GM18507 (cell line): ENCODE measurements at places on chromosomes 5 and 9.

GRCh38 chr9:77016526-77017504, 2.6 kb upstream of the FOXB2 start:
- no peak for DNase-seq

DNA sequence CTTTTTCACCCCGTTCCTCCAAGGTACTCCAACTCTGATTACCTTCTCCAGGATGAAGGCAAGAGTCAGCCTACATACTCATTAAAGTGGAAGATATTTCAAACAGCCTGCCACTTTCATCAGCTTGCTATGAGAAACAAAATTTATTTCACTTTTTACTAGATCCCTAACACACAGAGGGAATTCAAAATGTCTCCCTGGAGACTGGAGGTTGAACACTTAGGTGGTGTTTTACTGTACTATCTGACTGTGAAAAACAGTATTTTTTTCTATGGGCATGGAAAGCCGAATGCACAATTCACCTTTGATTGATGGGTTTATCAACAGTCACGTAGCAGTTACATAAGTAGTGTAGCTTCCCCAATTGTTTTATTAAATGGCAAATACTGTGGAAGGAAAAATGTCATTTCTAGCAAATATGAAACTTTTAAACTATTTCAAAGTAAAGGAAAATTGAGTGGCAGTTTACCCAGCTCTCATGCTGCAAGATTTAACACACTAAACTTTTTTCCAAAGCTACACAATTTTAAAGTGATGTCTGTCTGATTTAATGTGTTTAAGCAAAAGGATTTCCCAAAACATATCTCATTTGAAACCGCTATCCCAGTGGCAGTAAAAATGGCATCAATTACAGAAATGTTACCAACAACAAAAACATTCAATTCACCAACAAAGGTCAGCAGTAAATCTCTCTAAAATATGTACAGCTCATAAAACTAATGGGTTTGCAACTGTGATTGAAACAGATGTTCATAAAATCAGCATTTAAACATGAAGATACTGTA, 125.0 kb upstream of the TLE4 start:
- DNase-seq = no peak

- no peak for DNase-seq
Observed at GRCh38 chr5:7930011-7930410, 61.1 kb downstream of the MTRR start.

DNA sequence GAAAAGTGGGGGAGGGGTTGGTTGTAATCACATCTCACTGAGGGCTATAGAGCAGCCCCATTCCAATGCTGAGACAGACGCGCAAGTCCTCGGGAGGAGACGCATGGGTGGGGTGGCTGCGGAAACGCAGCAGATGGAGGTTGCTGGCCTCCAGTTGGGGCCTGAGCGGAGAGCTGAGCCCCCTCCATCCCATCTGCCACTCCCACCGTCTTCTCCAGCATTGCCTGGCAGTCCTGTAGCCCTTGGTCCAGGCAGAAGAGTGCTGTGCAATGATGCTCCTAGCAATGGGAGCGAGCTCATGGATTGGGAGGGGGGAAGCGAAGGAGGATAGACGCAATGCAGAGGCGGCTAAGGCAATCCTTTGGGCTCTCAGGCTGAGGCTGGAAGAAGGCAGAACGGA, 79.4 kb upstream of the GLRA1 start:
- DNase-seq = no peak

- DNase-seq = no peak
Observed at GRCh38 chr9:120980951-120981350, 54.4 kb upstream of the TRAF1 start.

DNA sequence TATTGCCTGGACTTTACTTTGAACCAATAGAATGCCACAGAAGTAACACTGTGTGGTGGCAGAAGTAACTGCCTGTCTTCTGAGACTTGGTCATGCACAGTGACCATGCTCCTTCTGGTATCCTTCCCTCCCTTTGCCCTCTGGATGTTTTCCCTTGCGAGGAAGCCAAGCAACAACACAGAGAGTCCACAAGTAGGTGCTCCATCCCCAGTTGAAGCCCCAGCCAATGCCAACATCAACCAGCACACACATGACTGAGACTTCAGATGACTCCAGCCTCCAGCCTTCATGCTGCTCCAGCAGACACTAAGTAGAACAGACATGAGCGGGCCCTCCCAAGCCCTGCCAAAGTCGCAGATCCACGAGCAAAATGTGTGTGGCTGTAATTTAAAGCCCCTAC, 129.6 kb downstream of the EPB41L4A start:
- no peak for DNase-seq

DNA sequence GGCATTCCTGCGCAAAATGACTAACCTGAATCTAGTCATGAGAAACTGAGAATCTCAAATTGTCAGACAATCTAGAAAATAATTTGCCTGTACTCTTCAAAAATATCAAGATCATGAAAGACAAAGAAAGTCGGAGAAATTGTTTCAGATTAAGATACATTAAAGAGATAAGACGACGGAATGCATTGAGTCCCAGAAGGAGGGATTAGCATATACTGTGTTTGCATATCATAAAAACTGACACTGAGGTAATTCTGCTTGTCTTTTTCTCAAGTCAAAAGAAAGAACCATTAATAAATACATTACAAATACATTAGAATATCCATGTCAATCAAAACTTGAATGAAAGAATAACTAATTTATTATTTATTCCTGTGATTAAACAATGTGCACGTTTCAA, 88.4 kb downstream of the CDH12 start:
- no peak for DNase-seq

DNA sequence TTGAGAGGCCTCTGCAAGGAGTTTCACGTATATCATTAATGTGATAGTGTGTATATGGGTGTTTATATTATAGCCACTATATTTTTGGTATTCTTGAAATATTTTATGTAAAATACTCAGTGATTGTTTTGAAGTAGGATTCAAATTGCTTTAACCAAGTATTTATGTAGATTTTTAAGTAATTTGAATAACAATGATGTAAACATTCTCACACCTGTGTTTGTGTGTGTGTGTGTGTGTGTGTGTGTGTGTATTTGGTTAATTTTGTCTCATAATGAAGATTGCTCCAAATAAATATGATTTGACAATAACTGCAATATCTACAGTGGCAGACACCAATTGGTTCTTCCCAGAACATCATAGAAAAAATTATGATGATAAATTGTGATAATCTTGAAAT, 293.4 kb downstream of the CD180 start:
- no peak for DNase-seq

DNA sequence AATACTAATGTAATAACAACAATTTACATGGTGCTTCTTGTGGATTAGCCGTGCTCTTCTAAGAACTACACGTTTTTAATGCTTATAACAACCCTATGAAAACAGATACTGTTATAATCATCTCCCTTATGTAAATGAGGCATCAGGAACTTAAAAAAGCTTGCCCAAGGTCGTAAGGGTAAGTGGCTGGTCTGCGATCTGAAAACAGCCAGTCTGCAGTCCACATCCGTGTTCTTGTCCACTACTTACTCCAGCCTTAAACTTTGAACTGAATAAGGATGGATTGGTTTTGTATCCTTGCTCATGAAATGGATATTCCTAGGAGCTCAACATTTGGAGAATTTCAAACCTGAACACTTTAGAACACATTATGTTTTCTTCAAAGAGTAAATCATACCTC, 26.7 kb downstream of the PAM start:
- DNase-seq = no peak

DNA sequence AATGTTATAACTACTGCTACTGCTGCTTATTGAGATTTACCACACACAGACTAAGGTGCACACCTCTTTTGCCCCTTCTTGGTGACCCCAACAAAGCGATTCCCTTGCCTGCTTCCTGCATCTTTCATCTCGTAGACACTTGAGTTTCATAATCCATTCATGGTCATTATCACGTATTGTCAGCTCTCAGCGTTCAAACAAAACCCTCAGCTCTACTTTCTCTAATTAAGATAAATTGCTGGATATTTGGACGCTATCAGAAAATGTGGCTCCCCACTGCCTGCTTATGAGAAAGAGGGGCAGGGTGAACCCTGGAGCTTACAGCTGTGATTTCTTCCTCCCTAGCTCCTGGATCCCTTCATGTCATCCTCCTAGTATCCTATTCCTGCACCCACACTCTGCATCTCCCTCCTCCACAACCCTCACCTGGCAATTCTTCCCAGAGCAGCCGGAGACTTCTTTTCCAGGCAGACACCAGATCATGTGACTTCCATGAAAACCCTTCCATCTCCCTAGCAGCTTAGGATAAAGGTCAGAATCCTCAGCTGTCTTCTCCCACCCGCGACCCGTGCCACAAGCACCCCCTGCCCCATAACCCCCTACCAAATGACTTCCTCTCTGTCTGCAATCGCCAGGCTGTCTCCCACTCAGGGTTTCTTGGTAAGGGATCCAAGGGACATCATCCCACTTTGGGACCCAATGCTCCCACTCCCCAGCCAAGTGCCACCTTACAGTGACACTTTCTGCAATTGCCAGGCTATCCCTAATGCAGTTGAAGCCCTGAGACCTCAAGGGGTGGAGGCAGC, 146.5 kb downstream of the NSG2 start:
- no peak for DNase-seq

DNA sequence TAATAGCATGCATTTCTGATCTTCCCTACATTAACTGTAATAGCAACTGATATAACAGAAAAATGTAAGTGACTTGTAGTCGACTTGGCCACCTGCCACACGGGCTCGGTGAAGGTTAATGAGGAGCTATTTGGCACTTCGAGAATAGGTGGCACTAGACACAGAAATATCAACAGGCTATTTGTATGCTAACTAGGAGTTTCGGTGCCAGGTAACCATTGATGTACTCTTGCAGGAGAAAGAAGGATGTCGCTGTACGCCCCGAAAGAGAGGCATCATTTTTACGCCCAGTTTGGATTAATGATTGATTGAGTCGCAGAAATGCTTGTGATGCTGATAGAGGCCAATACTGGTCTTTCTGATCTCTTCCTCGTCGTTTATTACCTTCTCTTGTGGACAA, 516 bp upstream of the DMRT2 start:
- no peak for DNase-seq

DNA sequence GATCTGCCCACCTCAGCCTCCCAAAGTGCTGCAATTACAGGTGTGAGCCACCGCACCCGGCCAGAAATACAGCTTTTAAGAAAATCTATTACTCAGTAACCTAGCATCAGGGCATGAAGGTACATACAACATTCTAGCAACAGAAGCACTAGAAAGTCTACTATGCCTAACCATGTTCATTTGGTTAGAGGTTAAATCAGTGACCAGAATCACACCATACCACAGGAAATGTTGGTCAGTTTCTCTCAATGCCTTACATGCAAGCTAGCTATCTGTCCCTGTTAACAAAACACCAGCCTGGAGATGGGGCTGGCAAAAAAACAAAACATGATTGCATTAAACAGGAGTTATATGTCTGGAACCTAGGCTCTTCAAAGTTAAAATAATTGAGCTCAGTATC, 104.1 kb downstream of the STRBP start:
- no peak for DNase-seq

- DNase-seq = no peak
Observed at GRCh38 chr5:158051036-158051435, 192.1 kb upstream of the CLINT1 start.

DNA sequence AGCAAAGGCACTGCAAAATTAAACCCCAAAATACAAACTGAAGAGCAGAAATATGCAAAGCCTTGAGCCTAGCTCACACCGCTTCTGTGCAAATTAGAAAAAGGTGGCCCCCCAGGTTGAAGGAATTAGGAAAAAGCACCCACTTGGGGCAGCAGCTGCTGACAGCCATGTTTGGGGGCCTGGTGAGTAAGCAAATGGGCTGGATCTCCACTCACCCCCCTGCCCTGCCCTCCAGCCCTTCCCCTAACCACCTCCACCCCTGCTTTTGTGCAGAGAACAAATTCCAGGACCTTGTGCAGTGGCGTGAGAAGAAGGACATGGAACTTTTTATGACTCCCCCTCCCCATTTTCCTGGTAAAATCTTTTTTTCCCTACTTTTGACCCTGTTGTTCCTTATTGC, 92.0 kb upstream of the DNAH5 start:
- no peak for DNase-seq

DNA sequence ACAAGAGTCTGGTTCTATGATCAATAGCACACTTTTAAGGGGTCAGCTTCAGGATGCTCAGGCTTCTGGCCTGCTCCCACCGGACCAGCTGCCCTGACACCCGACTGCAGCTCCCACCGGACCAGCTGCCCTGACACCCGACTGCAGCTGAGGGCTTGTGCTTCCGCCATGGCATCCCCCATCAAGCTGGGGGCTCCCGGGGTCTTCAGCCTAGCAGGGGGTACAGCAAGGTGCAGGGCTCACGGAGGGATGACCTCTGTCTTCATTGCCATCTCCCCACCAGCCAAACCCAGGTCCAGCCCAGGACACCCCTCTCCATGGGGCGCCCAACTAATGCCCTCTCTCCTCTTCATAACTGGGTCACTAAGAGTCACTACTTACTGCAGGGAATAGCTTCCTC, 1.9 kb downstream of the FLT4 start:
- no peak for DNase-seq

DNA sequence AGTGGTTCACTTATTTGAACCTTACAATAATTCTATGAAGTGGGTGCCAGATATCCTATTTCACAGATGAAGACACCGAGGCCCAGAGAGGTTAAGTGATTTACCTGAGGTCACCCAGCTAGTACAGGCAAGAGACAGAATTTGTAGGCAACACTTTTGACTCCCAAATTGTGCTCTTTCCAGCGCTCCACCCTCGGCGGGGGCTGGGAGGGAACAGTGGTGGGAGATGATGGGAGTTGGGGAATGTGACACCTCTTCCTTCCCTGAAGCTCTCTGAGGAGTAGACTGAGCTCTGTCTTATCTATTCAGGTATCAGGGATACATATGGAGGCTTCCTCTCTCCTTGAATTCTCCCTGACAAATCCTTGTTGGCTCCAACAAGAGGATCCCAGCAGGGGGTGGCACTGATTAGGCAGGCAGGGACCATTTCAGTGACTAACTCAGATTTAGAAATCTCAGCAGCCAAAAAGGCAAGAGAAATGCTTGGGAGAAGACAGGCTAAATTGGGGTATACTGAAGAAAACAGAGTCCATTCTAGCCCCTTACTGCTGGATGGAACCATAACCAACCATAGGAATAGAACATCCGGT, 95.8 kb upstream of the PANK3 start:
- DNase-seq = no peak

GRCh38 chr5:44538797-44539601, 149.8 kb upstream of the FGF10 start:
- no peak for DNase-seq

GRCh38 chr5:44860267-44860666, 51.5 kb downstream of the MRPS30 start:
- DNase-seq = no peak

- no peak for DNase-seq
Observed at GRCh38 chr9:105393576-105394344, 54.1 kb upstream of the FSD1L start.

DNA sequence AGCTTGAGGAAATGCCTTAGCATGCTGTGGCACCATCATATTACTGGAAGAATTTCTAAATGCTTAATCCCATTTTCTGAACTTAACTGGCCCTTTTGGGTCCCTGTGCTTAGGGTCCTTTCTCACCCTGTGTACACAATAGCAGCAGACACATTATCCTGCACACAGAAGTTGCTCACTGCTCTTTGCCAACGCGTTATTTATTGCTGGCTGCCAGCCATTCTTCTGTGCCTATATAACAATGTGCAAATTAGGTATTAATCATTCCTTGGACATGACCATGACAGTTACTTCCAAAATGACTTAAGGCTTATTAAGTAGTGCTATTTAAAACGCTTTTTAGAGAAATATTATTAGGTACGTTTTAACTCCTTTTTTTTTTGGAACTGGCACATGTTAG, 134.7 kb downstream of the FBN2 start:
- no peak for DNase-seq
